ENCODE measurements at places on chromosomes 11 and 22.

GRCh38 chr22:48204296-48204695 lies 1441.8 kb downstream of the TBC1D22A start:
- DNase-seq, result no peak

DNA sequence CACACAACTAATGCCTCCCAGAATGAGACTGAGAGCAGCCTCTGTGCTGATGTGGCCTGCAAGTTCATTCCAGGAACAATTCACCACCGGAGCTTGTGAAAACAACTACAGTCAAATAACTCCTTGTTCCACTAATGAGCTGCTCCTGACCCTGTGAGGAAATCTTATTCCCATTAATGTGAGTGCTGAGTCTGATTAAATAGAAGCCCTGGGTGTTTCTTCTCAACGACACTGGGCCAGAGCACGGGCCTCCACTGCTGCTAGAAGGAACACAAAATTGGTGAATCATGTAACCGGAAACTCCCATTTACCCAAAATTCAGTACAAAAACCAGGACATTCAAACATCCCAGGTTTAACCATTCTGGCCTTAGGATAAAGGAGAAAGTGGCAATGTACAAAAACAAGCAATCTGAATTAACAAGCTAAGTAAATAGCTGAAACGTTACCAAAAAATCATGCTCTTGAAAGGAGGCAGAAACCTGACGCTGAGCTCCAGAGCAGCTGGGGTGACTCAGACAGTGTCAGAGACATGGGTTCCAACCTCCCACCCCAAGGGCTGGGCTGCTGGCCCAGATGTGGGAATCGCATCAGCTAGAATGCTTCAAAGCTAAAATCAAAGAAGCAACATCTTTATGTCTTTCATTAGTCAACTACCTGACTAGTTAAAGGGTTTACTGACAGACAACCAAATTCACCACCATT lies 26.7 kb downstream of the SERGEF start:
- DNase-seq, result no peak

DNA sequence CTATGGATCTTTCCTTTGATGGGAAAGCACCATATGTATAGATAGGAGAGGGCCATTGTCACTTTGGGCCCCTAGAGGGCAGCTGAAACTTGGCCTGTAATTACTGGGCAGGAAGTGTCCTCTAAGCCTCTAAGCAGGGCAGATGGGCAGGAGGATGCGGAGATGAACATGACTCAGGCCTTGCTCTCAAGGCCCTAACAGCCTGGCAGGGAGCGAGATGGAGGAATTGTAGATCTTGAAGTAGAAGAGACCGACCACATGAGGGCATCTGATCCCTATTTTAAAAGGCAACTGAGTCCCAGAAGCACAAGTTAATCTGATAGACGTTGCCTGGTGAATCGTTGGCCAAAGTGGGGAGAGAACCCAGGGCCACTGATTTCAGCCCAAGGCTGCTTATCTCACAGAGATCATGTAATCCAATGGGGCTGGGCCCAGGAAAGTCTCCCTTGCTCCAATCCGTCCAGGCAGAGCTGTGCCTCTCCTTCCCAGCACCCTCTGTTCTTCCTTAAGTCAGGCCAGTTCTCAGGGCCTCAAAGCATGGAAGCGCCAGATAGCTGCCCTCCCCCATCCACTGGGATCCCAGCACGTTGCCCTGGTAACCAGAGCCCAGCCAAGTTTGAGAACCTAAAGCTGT lies 2.5 kb upstream of the SEPTIN3 start:
- no peak for DNase-seq

DNA sequence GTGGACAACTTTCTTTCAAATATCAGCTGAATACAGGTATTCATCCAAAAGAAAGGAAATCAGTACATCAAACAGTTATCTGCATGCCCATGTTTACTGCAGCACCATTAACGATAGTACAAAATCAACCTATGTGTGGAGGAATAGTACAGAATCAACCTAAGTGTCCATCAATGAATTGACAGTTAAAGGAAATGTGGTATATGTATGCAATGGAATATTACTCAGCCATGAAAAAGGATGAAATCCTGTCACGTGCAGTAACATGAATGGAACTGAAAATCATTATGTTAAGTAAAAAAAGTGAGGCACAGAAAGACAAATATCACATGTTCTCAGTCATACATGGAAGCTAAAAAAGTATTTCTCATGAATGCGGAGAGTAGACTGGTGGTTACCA lies 132.3 kb downstream of the MED15 start:
- no peak for DNase-seq

GRCh38 chr11:96227244-96227643 lies 115.8 kb downstream of the MAML2 start:
- no peak for DNase-seq

DNA sequence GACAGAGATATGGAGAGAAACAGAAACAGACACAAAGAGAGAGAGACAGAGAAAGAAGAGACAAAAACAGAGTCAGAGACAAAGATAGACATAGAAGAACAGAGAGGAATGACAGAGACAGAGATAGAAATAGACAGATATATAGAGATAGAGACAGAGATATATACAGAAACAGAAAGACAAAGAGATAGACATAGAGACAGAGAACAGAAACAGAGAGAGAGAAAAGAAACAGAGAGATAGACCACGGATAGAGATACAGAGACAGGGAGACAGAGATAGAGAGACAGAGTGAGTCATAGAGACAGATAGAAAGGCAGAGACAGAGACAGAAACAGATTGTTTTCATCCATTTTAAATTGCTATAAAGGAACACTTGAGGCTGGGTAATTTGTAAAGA lies 12.3 kb upstream of the MPEG1 start:
- DNase-seq, result no peak

DNA sequence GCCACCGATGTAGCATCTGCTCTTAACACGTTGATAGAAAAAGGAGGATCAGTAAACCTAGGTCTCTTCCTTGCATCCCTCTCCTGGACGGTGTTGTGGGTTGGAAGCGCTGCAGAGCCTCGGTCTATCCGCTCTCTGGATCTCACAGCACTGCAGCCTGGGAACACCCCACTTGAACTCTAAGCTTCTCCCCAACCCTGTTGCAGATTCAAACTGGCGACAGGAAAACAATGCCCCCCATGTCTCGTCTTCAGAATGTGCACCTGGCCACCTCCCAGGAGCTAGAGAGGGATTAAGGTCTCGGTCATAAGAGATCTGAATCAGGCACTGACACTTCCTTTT lies 454 bp downstream of the TMEM218 start:
- no peak for DNase-seq

- DNase-seq, result no peak
Measured at GRCh38 chr11:113446938-113447337, 28.3 kb downstream of the DRD2 start.

DNA sequence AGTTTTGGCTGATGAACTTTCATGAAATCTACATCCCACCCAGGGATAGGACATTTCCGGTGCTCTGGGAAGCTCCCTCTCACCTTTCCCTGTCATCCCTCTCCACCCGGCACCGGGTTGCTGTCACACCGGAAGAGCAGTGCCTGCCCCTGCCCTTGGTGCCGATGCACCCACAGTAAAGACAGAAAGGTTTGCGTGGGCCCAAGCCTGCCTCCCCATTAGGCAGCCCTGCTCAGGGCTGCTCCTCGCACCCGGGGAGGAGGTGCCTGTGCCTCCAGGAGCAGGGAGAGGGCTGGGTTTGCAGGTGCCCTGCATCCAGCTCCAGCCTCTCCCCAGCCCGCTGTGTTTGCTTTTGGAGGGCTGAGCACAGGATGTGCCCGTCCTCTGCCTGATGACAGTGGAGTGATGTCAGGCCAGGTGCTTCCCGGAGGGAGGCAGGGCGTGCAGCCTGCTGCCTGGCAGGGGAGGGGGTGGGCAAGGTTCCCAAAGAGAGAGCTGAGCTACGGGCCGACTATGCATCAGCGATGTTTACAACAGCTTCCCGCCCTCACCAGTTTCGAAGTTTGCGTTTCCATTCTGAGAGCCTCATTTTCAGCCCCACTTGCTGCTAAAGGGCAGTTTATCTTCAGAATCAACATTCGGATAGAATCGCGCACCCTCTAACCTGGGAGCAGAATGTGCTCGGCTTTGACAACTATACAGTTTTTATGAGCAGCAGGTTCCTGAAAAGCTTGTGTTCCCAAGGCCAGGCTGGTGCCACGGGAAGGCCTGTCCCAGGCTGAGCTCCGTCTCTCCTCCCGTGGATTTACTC lies 83.2 kb upstream of the CLDN5 start:
- no peak for DNase-seq

DNA sequence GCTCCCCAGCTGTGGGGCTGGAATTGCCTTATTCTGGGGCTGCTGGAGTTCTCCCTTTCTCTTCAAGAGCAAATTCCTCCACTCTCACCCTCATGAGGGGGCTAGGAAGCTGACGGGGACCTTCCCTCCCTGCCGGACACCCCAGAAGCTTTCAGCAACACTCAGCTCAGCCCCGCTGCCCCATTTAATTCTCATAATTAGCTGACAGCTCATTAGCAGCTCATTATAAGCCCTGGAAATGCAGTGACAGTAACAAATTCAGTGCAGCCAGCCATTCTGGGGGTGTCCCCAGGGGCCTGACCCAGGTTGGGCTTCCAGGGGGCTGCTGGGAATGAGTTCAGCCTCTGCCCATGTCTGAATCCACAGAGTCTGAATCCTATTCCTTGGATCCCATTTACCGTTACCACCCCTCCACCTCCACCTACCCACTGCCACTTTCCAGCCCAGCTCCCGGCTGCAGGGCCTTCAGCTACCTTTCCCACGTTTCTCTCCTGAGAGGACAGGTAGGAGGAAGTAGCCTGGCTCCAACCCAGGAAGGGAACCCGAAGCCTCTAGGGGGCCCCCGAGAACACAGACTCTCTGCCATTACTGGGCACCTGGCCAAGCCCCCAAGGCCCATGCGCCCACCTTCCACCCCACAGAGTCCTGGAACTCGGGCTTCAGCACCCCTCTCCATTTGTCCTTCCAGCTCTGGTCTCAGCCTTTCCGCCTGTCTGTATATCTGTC lies 101.7 kb upstream of the LMO1 start:
- DNase-seq, result no peak

- no peak for DNase-seq
Measured at GRCh38 chr11:46489656-46490560, 98.3 kb upstream of the CHRM4 start.

GRCh38 chr11:2945031-2945756 lies 16.0 kb upstream of the PHLDA2 start:
- peak; percentile 56 for DNase-seq

GRCh38 chr22:45608763-45609180 lies 62.9 kb upstream of the ATXN10 start:
- no peak for DNase-seq

DNA sequence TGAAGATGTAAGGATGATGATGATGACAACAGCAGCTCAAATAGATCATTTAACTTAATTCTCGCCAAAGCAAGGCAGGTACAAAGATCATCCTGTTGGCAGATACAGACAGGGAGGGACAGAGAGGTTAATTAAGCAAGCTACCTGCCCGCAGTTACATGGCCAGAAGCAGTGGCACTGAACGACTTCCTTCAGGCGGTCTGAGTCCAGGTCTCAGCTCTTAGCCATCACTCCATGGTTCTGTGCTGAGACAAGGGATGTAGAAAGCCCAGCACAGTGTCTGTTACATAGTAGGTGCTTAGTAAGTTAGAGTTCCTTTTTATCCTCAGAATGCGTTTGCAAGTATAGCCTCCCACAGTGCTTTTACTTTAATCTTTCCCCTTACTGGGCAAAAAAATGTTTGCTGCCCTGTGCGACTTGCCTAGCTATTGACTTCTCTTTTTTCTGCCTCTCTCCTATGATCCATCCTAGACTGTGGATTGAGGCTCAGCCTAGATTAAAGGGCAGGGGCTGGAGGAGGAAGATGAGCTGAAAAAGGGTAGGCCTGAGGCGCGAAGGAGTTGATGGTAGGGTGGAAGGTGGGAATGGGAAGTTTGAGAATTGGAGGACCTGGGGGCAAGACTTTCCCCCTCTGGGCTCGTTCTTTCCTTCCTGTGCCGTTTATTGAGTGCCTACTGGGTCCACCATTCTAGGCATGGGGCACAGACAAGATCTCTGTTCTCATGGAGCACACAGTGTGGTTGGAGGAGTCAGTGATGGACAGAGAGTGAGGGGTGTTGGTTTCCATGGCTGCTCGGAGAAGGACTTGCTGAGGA lies 108.2 kb upstream of the OR4B1 start:
- DNase-seq, result no peak

DNA sequence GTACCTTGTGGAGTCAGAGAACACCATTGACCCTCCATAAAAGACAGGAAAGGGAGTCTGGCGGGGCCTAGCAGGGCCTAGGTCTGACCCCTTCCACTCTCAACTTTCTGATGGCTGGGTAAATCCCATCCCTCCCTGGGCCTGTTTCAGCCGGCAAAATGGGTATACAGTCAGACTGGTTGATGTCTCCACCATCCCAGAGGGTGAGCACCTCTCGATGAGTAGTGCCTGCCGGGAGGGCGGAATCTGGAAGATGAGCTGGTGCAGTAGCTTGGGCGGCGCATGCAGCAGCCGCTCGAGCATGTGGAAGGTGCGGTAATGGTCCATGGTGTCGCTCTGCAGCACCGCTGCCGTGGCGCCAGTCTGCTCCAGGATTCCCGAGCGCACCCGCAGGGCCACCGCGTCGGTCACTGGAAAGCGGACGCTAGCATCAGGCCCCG lies 528 bp downstream of the FIBP start:
- DNase-seq, result no peak

- DNase-seq, result no peak
Measured at GRCh38 chr11:64097468-64098317, 62.0 kb downstream of the FLRT1 start.

- DNase-seq, result no peak
Measured at GRCh38 chr11:133892584-133893380, 47.5 kb upstream of the SPATA19 start.

DNA sequence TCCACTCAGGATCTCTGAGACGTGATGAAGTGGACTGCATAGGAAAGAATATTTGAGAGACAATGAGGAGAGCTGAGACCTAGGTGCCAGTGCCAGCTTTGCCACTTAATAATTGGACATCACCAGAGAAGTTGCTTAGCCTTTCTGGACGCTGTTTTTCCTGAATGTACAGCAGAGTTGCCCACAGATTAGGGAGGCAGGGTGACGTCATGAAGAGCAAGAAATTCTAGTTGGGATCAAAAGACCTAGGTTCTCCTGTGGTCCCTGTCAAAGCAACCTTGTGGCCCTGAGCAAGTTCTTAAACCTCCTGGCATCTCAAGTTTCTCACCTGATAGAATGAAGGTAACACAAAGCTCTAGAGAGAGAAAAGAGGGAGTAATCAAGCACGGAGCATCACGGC lies 174.6 kb upstream of the TENM4 start:
- no peak for DNase-seq

- DNase-seq, result no peak
Measured at GRCh38 chr22:40480996-40481395, 110.6 kb downstream of the SGSM3 start.

DNA sequence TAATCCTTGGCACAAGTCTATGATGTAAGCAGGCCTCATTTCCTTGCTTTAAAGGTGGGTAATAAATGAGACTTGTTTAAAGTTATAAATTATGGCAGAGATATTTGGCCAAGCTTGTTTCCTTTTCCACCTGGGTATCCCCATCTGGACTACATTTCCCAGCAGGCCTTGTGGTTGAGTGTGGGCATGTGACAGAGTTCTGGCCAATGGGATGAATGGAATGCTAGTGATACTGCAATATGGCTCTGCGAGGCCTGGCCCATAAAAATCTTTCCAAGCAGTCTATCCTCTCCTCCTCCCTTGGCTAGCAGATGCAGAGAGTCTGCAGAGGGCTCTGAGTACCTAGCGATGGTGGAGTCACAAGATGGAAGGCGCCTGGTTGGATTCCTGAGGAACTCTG lies 102.5 kb downstream of the TIMP3 start:
- DNase-seq, result peak; percentile 7

Data from amygdala (tissue), 56 donors.